ENCODE measurements at places on chromosomes 5 and 9.

DNA sequence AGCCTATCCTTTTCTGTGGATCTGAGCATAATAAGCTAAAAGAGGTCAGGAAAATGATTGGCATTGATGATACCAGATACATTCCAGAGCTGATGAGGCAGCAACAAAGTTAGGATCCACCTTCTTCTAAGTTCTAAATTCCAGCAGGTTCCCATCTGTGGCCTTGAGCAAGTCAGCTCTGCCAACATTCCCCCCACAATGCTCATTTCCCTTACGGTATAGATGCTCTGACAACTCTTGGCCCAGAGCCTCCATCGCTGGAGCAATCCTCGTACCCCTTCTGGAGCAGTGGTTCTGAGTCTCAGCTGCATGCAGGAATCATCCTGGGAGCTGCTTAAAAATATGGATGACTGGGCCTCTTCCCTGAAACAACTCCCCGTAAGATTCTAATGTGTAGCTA, 78.1 kb downstream of the MED27 start:
- DNase-seq = no peak

GRCh38 chr5:36570301-36571095, 35.9 kb upstream of the SLC1A3 start:
- DNase-seq = no peak

DNA sequence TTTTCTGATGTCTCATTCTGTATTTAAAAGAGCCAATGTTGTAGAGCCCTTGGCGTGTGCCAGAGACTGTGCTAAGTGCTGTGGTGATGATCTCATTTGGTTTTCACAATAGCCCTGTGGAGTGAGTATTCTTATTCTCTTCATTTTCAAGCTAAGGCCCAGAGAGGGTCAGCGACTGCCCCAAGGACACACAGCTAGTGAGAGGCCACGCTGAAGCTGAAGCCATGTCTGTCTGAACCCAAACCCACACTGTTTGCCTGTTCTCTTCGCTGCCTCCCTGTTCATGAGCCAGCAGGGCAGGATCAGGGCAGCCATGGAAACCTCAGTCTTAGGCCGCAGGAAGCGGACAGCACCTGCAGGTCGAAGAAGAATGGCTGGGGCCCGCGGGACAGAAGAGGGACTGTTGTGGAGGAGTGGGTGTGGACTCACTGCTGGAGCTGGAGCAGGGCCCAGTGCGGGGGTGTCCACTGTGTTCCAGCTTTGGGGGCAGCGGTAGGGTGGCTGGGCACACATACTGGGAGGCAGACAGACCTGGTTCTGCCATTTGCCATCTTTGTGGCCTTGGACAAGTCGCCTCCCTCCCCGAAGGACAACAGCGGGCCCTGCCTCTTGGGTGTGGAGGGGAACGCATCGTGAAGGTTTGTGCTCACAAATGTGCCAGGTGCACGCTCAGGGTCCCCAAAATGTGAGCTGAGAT, 257.9 kb upstream of the MVB12B start:
- no peak for DNase-seq

GRCh38 chr5:169767938-169768337, 130.9 kb downstream of the DOCK2 start:
- no peak for DNase-seq

GRCh38 chr9:112572416-112572815, 85.8 kb downstream of the KIAA1958 start:
- DNase-seq = no peak

DNA sequence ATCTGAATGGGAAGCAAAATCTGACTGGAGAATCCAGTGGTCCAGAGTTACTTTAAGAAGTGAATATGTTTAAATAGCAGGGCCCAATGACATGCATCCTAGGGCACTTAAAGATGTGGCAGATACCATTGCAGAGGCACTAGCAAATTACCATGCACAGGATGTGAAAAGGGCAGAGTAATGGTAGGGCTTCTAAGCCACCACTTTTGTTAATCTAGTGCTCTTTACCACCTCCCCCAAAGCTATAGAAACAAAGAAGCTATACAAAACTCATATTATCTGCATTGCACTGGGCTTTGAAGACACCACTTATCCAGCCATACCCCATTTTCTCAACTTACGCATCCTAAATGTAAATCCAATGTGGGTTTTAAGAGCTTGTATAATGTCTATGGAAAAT, 81.2 kb downstream of the ZCCHC7 start:
- DNase-seq = no peak

- no peak for DNase-seq
Measured at GRCh38 chr5:8953016-8953415, 592.9 kb downstream of the SEMA5A start.

- DNase-seq = no peak
Measured at GRCh38 chr5:179798144-179798770, 4.5 kb downstream of the LTC4S start.

DNA sequence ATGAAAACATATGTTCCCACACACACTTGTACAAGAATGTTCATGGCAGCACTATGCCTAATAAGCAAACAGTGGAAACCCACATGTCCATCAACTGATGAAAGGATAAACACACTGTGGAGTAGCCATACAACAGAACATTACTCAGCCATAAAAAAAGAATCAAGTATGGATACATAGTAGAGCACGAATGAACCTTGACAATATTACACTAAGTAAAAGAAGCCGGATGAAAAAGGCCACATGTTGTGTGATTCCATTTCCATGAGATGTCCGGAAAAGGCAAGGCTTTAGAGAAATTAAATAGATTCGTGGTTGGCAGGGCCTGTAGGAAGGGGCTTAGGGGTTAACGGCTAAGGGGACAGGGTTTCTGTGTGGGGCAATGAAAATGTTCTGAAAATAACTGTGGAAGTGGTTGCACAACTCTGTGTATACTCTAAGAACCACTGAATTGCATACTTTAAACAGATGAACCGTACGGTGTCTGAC, 51.4 kb downstream of the COL23A1 start:
- no peak for DNase-seq

GRCh38 chr9:15310107-15310850, 3.3 kb upstream of the TTC39B start:
- peak; percentile 42 for DNase-seq

DNA sequence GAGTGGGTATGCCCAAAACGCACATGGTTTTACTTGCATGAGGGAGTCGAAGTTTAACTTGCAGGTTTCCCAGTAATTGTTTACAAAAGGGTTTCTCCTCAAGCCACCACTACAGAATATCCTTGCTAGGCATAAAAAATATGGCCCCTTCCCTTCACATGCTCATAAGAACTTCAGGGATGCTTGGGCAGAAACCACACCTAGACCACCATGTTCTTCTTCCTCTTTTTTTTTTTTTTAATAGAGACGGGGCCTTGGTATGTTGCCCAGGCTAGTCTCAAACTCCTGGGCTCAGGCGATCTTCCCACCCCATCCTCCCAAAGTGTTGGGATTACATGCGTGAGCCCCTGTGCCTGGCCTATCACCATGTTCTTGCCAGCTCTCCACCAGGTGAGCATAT, 18.6 kb upstream of the PLIN2 start:
- no peak for DNase-seq

DNA sequence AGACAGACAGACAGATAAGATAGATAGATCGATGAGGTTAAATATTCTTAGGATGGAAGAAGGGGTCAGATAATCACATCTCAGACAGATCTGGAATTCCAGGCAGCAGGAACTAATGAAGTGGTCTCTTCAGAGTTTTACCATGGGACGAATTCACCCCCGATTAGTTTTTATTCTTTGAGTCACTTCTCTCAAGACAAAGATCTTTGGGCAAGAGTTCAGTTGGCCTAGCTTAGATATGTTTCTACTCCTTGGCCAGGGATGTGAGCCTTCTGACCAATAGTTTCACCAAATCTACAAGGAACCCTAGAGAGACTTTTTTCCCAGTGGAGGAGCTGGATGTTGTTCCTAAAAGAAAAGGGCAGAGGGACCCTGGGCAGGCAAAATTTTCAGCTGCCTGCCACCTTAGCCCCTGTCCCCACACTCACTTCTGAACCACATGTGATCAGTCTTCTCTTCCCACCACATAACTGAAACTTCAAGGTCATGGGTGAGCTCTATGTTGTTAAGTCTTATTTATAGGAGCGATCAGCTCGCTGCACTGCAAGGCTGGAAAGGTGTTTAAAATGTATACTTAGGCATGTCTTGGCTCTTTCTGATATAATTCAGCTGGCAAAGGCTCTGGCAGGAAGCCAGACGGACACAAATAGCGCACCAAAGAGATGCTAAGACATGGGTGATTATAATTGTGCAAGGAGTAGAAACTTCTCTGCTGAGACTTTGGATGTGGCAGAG, 132.9 kb downstream of the PALM2AKAP2 start:
- DNase-seq = no peak

DNA sequence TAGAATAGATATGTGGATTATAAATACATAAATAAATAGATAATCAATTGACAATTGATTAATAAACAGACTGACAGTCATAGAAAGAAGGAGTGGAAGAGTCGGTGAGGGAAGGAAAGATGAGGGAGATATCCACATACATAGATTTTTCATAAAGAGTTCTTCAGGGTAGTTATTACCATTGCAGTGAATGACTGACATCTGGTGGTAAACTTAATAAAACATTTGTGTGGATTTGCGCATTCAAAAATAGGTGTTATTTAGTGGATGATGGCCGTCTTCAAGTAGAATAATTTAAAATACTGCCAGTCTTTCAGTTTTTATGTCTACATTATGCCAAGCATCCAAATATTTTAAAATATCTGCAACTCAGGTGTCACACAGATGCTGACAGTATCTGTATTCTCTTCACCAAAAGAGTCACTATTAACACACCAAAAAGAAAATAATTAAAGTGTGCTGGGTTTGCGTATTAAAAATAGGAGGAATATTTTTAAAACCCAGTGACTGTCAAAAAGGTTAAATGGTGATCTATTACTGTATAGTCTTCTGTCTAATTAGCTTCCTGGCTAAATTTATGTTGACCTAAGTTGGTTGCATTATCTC, 78.8 kb downstream of the GIN1 start:
- DNase-seq = no peak
